Stimulated activated CD4-positive, alpha-beta T cell treated with anti-CD3 and anti-CD28 coated beads, TNF-alpha, amount 100 ng/mL, for 24 hours (primary cell): ENCODE measurements at places on chromosomes 7 and 10.

DNA sequence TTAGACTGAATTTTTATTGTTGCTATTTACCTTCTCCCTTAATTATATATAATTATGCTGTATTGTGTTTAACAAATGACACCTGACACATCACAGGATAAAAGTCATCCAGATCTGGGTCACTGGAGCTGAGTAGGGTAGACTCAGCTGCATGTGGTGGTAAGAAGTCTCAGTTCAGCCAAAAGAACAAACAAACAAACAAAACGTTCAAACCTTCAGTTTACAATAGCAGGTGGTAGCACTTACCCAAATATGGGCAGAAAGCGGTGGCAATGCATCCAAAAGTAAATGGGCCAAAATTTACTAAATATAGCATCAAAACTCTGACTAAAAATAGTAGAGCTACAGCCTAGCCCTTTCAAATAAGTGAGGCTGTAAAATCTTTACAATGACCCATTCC lies 42.2 kb downstream of the ZWINT start:
- DNase-seq = no peak

GRCh38 chr10:99520847-99521764 lies 11.6 kb upstream of the NKX2-3 start:
- no peak for DNase-seq

GRCh38 chr7:45311597-45311996 lies 154.0 kb downstream of the RAMP3 start:
- DNase-seq = no peak

DNA sequence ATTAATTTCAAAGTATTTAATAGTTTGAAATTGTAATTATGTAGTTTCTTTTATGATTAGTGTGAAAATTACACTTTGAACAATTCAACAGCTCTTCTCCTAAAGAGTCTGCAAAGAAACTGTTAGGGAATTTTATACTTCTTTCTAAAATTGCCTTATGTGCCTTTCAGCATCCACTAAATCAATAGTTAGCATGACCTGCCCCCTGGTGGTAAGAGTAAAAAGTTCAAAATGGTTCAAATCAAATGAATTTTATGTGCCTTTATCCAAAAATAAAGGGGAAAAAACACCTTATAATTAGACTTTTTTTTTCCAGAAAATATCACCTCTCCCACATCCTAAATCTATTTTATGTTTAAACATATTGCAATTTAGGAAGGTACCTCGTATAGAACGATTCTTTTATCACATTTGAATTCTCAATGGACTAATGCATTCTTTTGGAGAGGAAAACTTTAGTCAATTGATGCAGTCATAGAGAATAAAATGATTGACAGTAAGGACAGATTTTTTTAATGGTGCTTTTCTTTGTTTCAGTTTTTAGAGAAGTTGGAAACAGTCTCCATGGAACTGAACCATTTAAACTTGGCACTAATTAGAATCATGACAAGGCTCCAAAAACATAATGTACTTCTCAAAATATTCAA lies 163.7 kb downstream of the SEMA3D start:
- DNase-seq = no peak

DNA sequence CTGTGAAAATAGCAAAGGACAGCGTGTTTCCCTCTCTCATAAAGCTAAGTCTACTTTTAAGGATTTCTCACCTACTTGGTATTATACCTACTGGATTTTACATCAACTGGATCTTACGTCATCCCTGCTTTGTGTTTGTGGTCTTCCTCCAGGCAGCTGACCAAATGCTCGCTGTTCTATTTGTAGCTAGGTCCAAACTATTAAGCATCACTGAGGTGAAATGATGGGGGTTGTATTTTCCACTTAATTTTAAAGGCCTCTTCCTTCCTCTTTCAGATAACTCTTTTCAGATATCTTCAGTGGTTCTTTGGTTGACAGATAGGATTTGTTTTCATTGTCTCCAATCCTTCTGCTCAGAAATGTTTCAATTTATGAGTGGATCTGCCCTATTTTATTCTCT lies 169.7 kb downstream of the RNLS start:
- no peak for DNase-seq
